AG08396 (cell line): ENCODE measurements at places on chromosomes 11 and 22.
A peak's percentile ranks its signal among the peaks of the same experiment; 100 is the strongest.

DNA sequence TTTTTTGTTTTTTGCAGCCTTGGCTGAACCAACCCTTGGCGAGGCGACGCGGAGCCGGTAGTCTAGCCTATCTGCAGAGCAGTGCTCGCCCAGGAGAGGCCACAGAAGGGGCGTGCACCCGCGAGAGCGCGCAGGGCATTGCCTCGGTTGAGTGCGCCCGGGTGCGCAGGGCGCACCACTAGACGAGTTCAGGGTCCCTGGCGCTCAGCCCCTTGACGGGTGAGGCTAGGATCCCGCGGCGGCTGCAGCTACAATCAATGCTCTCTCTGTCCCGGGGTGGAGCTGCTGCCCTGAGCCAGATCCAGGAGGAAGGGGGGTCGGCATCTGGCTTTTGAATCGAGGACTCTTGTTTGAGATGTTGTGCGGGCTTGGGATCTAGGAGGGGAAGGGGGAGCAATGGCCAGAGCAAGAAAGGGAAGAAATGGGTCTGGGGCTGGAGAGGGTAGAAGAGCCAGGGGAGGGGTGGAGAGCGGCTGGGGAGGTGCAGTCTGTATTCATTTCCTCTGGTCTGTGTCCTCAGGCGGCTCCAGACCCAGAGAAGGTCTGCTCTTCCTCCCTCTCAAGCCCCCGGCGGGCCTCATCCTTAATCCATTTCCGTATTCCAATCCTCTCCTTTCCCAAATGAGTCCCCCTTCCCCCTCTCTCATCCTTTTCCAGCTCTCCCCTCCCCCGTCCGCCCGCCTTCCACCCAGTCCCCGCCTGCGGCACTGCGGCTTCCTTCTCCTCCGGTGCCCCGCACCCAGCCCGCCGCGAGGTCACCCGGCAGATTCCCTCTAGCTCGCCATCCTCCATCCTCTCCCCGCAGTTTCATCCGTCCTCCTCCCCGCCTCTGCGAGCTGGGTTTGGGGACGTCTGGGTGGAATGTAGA lies 797 bp downstream of the THY1 start:
- DNase-seq = peak; percentile 52

GRCh38 chr11:43419460-43419859 lies 60.7 kb downstream of the TTC17 start:
- DNase-seq = peak; percentile 29

GRCh38 chr11:23840872-23841271 lies 656.0 kb upstream of the LUZP2 start:
- no peak for DNase-seq

GRCh38 chr11:31240340-31240904 lies 129.1 kb downstream of the DCDC1 start:
- no peak for DNase-seq

DNA sequence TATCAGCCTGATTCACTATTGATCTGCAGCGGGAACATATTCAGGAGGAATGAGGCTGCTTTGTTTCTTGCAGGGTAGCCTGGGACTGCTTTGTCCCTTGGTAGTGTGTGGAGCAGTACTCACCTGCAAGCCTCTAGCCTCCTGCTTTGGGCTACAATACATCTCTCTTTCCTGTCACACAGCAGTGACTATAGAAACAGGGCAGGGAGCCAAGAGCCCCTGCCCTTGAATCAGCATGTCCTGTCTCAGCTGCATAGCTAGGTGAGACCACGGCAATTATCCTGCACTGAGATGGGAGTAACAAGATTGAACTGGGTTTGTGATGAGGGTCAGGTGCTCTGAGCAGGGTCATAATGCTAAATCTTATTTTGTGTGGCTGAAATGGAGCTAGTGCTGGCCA lies 191.9 kb downstream of the NELL1 start:
- no peak for DNase-seq

GRCh38 chr11:112886434-112887370 lies 74.5 kb upstream of the NCAM1 start:
- DNase-seq = no peak

GRCh38 chr11:11798586-11799438 lies 43.0 kb upstream of the USP47 start:
- peak; percentile 76 for DNase-seq

DNA sequence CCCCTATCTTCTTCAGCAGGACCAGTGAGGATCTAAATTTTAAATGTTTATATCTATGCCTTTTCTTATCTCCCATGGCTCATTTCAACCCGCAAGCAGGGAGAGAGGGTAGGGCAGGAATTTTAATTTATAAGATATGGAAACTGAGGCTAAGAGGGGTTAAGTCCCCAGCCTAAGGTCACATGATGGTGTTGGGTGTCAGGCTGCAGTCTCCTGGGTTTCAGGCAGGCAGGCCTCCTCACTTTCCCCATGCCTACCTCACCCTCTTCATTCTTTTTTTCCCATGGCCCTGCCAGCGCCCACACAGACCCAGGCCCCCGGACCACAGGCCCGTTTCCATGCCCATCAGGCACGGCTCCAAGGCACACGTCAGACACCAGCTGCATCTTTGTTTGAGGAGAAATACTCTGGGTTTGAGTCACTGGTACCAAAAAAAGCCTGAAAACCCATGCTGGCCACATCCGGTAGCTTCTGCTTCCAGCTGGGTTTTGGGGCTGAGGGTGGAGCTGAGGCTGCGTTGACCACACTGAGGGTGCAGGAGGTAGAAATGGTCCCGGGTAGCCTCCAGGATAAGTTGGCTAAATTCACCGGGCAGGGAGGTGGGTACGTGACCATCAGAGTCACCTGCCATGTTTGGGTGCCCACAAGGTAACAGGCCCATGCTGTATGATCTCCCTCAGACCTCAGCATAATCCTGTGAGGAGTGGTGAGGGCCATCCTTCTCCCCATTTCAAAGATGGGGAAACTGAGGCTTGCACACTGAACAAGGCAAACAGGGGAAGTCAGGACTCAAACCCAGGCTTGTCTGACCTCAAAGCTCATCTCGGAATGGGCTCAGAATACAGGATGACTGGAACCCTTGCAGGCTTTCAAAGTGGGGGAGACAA lies 7.5 kb downstream of the CRYBB1 start:
- DNase-seq = peak; percentile 88

DNA sequence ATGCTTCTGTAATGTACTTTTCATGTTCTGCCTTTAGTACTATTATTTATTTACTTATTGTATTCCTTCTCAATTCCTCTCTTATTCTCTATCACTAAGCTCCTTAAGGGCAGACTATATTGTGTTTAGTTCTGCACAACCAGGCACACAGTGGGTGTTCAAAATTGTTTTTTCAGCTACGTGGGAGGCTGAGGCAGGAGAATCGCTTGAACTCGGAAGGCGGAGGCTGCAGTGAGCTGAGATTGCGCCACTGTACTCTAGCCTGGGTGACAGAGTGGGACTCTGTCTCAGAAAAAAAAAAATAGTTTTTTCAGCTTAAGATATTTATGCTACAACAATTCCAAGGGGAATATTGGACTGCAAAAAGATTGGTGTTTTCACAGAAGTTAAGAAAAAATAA lies 17.4 kb upstream of the DDX17 start:
- no peak for DNase-seq

- DNase-seq = no peak
Observed at GRCh38 chr11:2917842-2918490, 11.3 kb downstream of the PHLDA2 start.

DNA sequence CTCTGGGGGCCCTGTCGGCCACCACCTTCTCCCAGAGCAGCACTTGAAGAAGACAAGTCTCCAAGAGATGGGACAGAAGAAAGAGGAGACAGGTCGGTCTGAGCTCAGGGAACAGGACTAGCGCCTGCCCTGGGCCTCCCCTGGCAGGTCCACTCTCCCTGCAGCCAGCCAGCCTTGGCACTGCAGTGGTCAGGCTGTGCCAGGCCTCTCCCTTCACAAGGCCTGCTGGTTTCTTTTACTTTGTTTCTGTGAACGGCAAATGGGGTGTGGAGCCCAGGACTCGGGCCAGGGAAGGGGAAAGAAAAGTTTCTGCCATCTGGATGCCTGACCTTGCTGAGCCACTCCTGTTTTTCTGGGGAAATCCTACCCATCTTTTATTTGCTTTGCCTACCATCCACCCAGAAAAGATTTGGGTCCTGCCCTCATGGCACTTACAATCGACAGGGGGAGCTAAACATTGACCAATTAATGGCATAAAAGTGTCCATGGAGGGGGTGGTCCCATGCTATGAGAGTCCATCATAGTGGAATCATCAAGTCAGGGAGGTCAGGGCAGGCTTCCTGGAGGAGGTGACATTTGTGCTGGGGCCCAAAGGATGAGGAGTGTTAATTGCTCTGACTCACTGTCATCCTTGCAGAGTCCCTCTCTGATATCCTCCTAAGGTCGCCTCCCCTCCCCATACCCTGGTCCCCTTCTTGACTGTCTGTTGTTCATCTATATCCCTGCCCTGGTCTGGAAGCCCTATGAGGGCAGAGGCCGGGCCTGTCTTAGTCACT lies 65.2 kb downstream of the NFAM1 start:
- DNase-seq = no peak
